ENCODE measurements at places on chromosomes 12 and 14. TPM values are rescaled to one million over a fixed set of nuclear protein-coding genes. Genes with fewer than 3 reads are reported as not detected.

- no peaks in the 10 kb centered on the region for H3K27me3 ChIP-seq
- H3K36me3 ChIP-seq, result no peaks in the 10 kb centered on the region
- no peak overlapping the region for H3K4me3 ChIP-seq
- no peaks in the 10 kb centered on the region for H3K4me1 ChIP-seq
- H3K27ac ChIP-seq, result no peak overlapping the region
Measured at GRCh38 chr12:27095346-27095745, 13.0 kb upstream of the C12orf71 start.

GRCh38 chr12:42510823-42511222 lies 78.7 kb downstream of the PRICKLE1 start:
- no peak for DNase-seq
- no peaks in the 10 kb centered on the region for H3K36me3 ChIP-seq
- H3K4me1 ChIP-seq, result no peaks in the 10 kb centered on the region
- no peaks in the 10 kb centered on the region for H3K27me3 ChIP-seq

- peak overlapping the region; percentile 94 for H3K27ac ChIP-seq
- H3K4me3 ChIP-seq, result peak overlapping the region; percentile 67
- H3K4me1 ChIP-seq, result peaks cover 70% of the 10 kb centered on the region
- no peaks in the 10 kb centered on the region for H3K27me3 ChIP-seq
- peak; percentile 88 for DNase-seq
- H3K36me3 ChIP-seq, result no peaks in the 10 kb centered on the region
Measured at GRCh38 chr14:49999146-49999761, 106.4 kb downstream of the ARF6 start.

GRCh38 chr12:27226407-27226929 lies 17.6 kb upstream of the STK38L start:
- no peaks in the 10 kb centered on the region for H3K4me1 ChIP-seq
- DNase-seq, result no peak
- no peak overlapping the region for H3K4me3 ChIP-seq
- no peaks in the 10 kb centered on the region for H3K27me3 ChIP-seq
- H3K36me3 ChIP-seq, result no peaks in the 10 kb centered on the region
- no peak overlapping the region for H3K27ac ChIP-seq

DNA sequence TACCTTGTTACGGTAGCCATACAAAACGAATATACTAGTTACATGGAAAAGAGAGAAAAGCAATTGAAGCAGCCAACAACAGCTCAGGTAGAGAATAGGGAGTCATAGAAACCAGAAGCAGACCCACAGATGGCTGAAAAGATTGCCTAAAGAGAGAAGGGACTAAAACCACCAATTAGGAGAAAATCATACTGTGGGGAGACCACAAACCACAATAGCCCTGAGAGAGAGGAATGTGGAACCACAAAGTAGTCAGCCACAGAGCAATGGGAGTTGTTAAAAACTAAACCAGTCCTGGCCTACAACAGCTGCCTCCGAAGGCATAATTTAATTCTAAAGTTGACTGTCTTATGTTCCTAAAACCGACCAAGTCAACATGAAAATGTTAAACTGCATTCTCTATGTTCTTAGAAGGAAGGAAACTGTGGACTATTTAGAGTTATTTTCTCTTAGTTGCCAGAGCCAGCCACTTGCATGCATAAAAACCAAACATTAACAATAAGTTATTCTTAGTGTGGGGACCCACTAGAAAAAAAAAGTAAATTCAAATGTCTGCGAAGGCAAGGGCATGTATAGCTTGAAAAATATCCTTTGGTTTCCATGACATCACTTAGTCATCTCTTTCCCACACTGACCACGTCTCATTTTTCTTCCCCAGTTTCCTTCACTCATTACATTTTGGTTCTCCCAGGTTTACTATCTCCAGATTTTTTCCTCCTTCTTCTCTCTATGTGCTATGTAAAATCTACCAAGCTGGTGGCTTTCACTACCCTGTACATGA lies 398.1 kb downstream of the NOVA1 start:
- H3K4me3 ChIP-seq, result no peak overlapping the region
- H3K4me1 ChIP-seq, result no peaks in the 10 kb centered on the region
- no peaks in the 10 kb centered on the region for H3K27me3 ChIP-seq
- no peak for DNase-seq
- H3K36me3 ChIP-seq, result no peaks in the 10 kb centered on the region

DNA sequence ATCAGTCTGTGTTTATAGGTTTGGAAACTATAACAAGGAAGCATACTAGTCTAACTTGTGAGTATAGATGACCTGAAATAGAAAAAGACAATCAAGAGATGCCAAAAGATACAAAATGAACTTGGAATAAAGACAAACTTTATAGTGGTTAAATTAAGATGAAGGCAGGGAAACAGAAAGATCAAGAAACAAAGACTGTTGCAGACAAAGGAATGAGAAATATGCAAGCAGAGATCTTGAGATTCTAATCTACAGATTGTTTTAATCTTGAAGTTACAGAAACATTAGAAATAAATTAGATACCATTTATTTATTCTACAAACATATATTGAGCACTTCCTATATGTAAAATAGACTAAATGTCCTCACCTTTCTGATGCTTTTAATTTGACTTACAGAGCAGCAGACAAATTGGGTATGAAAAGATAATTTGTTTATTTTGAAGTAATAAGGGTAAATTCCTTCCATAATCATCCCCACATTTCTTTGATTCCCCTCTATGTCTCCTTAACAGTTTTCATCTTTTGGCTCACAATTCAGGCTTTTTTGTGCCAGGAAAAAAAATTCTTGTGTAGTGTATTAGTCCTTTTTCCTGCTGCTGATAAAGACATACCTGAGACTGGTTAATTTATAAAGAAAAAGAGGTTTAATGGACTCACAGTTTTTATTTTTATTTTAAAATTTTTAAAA lies 134.4 kb downstream of the KITLG start:
- DNase-seq, result no peak
- H3K27ac ChIP-seq, result no peak overlapping the region
- no peaks in the 10 kb centered on the region for H3K4me1 ChIP-seq
- no peaks in the 10 kb centered on the region for H3K27me3 ChIP-seq

DNA sequence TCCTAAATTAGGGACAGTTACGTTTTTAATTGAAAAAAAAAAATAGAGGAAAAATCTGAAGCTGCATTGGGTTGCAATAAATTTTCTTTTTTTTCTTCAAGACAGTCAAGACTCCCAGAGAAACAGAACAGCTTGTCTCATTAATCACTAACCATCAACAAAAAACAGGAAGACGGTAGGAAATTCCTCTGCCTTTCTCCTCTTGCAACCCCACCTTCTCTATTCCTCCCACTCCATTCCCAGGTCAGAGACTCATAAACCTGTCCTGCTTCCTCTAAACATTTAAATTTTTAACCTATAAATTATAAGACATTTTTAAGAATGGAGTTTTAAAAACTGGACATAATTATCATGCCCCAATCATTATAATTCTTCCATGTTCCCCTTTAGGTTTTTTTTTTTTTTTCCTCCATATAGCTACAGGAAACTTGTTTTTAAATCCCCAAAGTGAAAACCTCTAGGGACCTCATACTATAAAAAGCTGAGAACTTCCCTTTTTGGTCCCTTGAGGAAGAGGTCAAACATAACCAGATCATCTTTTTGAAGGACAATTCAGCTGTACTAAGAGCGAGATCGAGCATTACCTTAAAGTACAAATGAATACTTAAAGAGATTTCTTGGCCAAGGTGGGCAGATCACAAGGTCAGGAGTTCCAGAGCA lies 36.0 kb downstream of the CPM start:
- no peaks in the 10 kb centered on the region for H3K27me3 ChIP-seq
- peaks cover 4% of the 10 kb centered on the region for H3K4me1 ChIP-seq
- no peak overlapping the region for H3K27ac ChIP-seq
- H3K4me3 ChIP-seq, result no peak overlapping the region
- H3K36me3 ChIP-seq, result no peaks in the 10 kb centered on the region

- H3K4me3 ChIP-seq, result no peak overlapping the region
- H3K27me3 ChIP-seq, result no peaks in the 10 kb centered on the region
- no peaks in the 10 kb centered on the region for H3K36me3 ChIP-seq
Measured at GRCh38 chr14:54173802-54174201, 217.2 kb upstream of the BMP4 start.

DNA sequence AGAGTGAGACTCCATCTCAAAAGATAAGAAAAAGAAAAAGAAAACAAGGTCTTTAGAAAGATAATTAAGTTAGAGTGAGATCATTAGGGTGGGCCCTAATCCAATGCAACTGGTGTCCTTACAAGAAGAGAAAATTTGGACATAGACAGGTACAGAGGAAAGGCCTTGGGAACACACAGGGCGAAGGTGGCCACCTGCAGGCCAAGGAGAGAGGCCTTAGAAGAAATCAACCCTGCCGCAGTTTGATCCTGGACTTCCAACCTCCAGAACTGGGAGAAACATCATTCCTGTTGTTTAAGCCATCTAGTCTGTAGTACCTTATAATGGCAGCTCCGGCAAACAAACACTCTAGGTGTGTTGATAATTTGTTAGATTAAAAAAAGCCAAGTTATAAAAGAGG lies 491.9 kb downstream of the MED13L start:
- no peak overlapping the region for H3K4me3 ChIP-seq
- no peaks in the 10 kb centered on the region for H3K36me3 ChIP-seq
- no peak for DNase-seq

DNA sequence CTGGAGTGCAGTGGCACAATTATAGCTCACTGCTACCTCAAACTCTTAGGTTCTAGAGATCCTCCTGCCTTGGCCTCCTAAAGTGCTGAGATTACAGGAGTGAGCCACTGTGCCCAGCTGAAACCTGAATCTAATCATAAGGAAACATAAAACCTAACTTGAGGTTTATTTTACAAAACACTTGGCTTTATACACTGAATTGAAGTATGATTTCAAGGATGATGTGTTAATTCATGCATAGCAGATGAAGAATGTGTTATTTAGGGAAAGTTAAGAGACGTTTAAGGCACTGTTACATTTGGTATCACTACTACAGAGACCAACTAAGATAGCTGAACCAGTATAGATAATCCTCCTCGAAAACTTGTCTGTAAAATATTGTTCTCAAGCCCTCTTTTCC lies 6.4 kb downstream of the DICER1 start:
- H3K4me1 ChIP-seq, result peaks cover 67% of the 10 kb centered on the region
- H3K27ac ChIP-seq, result no peak overlapping the region
- no peaks in the 10 kb centered on the region for H3K36me3 ChIP-seq

GRCh38 chr12:131188131-131189050 lies 234.7 kb downstream of the ADGRD1 start:
- no peaks in the 10 kb centered on the region for H3K36me3 ChIP-seq
- H3K4me1 ChIP-seq, result no peaks in the 10 kb centered on the region
- no peak for DNase-seq
- H3K27me3 ChIP-seq, result no peaks in the 10 kb centered on the region

- H3K27me3 ChIP-seq, result no peaks in the 10 kb centered on the region
- H3K36me3 ChIP-seq, result no peaks in the 10 kb centered on the region
- no peak for DNase-seq
- no peak overlapping the region for H3K27ac ChIP-seq
- H3K4me3 ChIP-seq, result no peak overlapping the region
Measured at GRCh38 chr12:70040141-70040540, 203.1 kb upstream of the CNOT2 start.

GRCh38 chr12:122842505-122843405 lies 7.5 kb downstream of the HIP1R start:
- no peaks in the 10 kb centered on the region for H3K27me3 ChIP-seq
- no peak overlapping the region for H3K4me3 ChIP-seq
- DNase-seq, result no peak
- no peak overlapping the region for H3K27ac ChIP-seq
- H3K36me3 ChIP-seq, result no peaks in the 10 kb centered on the region

- no peaks in the 10 kb centered on the region for H3K27me3 ChIP-seq
- no peak for DNase-seq
- no peak overlapping the region for H3K4me3 ChIP-seq
Measured at GRCh38 chr12:73361864-73362230, 1089.7 kb downstream of the TRHDE start.

DNA sequence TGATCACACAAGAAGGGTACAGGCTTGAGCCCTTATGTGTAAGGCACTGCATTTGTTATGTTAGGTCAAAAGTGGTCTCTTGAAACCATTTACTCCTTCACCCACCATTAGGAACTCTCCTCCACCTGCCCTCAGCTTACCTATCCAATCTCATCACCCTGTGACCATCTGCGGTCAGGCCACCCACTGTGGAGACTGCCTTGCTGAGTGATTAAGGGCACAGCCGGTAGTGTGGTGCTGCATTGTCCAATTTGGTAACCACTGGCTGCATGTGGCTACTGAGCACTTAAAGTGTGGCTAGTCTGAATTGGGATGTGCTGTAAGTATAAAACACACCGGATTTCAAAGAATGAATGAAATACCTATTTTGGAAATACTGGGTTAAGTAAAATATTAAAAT lies 177.1 kb upstream of the PARP11 start:
- H3K4me1 ChIP-seq, result no peaks in the 10 kb centered on the region
- no peaks in the 10 kb centered on the region for H3K27me3 ChIP-seq
- no peak for DNase-seq

DNA sequence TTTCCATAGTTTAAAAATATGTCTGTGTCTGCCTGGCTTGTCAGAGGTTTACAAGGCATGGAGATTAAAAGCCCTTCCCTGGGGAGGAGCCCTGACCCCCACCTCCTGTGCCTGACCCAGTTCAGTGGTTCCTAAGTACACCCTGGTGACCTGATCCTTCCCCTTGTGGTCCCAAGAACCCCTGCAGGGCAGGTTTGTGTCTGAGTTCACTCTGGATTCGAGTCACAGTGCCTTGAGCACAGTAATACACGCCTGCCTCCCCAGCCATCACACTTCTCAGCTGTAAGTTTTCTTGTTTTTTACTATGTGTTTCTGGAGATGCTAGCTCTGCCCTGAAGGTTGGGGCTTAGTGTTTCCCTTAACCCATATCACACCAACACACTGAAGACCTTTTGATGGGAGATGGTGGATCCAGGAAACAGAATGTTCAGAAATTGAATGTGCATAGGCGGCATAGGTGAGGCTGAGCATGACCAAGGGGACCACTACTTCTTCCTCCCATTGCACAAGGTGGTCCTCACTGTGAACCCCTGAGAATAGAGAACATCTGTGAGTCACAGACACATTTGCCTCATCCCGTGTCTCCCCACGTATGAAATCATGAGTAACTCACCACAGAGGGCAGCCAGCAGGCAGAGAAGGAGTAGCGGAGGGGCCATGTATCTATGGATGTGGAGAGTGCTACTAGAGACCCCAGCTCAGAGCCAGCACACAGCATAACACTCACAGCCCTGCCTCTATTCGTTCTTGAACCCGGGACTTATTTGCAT lies 962.9 kb downstream of the TMEM121 start:
- no peak overlapping the region for H3K27ac ChIP-seq
- no peaks in the 10 kb centered on the region for H3K36me3 ChIP-seq
- no peaks in the 10 kb centered on the region for H3K4me1 ChIP-seq

DNA sequence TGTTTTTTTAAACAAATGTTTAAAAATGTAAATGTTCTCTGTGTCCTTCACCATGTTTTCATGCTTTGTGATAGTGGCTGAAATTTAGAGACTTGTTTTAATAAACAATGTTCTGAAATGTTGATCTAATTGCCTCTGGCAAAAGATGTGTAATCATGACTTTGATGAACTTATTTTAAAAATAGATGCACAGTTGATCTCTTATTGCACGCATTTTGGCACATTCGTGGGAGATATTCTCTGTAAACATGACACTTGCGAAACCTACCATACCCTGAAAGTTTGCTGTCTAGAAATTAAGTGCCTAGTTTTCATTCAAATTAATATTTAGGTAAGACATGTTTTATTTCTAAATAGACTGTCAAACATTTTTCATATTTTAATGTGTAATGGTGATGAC lies 119.7 kb upstream of the DNM1L start:
- no peak overlapping the region for H3K27ac ChIP-seq
- H3K4me3 ChIP-seq, result no peak overlapping the region
- DNase-seq, result no peak

TSPAN11 gene
- not detected for total RNA-seq

NRXN3 gene
- total RNA-seq, result not detected

SLC10A1 gene
- total RNA-seq, result not detected

BDKRB1 gene
- not detected for total RNA-seq

CLEC6A gene
- not detected for total RNA-seq

AMDHD1 gene
- total RNA-seq, result 2.3 TPM

WNT1 gene
- total RNA-seq, result 2.8 TPM

KRT81 gene
- not detected for total RNA-seq

CISTR gene
- total RNA-seq, result not detected

RPS6KL1 gene
- 2.5 TPM for total RNA-seq

PELI2 gene
- total RNA-seq, result 13.6 TPM

All from CD4-positive, alpha-beta memory T cell (primary cell).